SW480 (cell line): ENCODE measurements at places on chromosomes 6 and 20.

DNA sequence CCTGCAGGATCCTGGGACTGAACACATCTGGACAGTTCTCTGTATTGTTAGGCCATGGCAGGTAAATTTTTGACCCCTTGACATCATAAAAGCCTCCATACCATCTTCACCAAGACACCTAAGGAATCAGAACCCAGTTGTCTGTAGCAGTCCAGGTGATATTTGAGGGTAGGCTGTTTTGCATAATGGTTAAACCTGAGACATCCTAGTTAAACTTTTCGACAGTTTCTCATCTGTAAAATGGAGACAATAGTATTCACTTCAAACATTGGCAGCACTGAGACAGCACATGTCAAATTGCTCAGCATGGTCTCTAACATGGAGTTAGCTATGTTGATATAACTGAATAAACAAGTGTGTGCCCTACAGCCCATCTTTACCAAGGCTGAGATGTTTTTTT, 24.8 kb downstream of the C6orf62 start:
- no peak for DNase-seq

GRCh38 chr6:105982761-105983540, 103.2 kb upstream of the PRDM1 start:
- no peak for DNase-seq

GRCh38 chr6:14706378-14706929, 539.4 kb upstream of the JARID2 start:
- DNase-seq, result peak; percentile 14

GRCh38 chr20:33675136-33675959, 1.1 kb upstream of the NECAB3 start:
- no peak for DNase-seq

DNA sequence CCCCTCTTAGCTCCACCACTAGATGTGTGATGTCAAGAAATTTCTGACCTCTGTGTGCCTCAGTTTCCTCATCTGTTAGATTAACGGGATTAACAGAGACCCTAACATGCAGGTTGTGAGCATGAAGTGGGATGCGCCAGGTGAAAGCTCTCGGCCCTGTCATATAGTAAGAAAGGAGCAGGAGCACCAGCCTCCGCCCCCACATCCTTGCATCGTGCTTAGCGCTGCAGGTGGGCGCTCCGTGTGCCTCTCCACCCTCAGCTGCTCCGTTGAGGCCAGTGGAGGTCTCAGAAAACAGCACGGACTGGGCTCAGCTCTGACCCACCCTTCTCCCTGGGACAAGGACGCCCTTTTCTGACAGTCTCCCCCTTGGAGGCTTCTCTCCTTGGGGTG, 63.4 kb downstream of the TCP11 start:
- DNase-seq, result no peak

GRCh38 chr20:10745790-10746189, 72.0 kb upstream of the JAG1 start:
- no peak for DNase-seq

- no peak for DNase-seq
These were observed 77.2 kb downstream of the PFDN4 start for GRCh38 chr20:54284928-54285704.

GRCh38 chr20:48826069-48826468, 1.7 kb downstream of the PREX1 start:
- no peak for DNase-seq

DNA sequence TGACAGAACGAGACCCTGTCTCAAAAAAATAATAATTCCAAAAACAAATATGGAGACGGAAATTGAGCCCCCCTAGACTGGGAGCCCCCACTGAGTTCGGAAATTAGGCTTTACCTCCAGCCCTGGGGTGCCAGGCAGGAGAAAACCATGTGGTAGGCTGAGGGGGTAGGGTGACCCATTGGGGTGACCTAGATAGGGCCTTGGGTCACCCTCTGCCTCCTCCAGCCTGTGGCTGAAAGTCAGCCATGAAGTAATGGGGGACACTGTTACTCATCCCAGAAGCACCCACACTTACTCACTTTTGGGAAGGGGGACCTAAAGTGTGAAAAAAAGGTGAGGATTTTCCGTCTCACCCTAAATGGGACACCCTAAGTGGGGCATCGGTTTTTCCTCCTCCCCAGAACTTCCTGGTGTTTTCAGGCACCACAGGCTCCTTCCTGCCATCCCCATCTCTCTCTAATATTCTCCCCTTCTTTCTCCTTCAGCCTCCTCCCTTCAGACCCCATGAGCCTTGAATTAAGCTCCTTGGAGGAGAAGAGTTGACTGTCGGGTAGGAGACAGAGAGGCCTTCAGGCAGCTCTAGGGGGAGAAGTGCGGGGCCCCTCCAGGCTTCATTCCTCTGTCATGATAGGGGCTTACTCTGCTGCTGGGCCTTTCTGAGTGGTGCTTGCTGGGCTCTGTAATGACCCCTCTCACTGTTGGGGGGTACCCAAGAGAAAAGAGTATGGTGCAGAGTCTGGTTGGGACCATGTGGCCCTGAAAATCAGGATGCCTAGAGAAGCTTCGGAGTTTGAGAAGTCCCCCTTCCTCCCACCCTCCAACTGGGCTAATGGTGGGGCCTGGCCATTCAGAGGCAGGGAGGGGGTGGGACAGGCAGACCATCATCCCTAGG, 2.4 kb downstream of the LTB start:
- DNase-seq, result no peak

DNA sequence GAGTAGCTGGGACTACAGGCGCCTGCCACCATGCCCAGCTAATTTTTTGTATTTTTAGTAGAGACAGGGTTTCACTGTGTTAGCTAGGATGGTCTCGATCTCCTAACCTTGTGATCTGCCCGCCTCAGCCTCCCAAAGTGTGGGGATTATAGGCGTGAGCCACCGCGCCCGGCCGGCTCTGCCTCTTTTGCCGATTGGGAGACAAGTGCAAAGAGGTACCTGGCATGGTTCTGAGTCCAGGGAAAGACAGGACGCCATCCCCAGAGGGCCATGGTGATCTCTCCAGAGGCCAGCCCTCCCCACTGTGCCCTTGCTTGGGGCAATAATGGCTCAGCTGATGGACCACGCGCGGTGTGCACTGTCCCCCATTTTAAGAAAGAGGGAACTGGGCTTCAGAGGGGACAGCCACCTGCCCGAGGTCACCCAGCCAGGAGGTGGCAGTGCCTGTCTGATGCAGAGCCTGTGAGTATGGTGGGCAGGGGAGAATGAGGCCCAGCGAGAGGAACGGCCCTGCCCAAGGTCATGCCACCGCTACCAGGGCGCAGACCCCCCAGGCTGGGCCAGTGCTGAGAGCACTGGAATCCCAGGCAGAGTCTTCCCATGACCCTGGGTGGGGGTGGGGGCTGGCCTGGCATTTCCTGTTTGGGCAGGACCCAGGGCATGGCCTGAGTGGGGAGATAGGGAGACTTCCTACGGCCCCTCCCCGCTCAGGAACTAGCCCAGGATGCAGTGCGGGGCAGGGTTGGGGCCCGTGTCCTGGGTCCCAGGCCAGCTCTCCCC, 61.0 kb downstream of the SNAI1 start:
- DNase-seq, result no peak

GRCh38 chr6:157164972-157165371, 158.3 kb downstream of the TMEM242 start:
- DNase-seq, result no peak

DNA sequence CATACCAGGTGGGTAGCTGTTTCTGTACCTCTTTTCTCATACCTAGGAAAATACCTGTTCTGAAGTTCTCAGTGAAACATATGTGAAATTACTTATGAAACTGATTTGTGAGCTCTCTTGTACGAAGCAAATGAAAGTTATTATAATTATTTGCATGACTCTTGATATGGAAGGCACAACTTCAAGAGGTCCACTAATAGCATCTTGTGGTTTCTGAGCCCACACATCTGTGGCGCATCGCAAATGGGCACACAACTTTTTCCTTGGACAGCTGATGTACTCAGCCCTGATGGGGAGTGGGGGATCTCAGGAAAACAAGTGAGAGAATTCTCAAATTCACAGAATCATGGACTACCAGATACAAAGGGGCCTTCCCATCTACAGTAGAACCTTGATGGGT, 432.3 kb downstream of the CD83 start:
- DNase-seq, result no peak

DNA sequence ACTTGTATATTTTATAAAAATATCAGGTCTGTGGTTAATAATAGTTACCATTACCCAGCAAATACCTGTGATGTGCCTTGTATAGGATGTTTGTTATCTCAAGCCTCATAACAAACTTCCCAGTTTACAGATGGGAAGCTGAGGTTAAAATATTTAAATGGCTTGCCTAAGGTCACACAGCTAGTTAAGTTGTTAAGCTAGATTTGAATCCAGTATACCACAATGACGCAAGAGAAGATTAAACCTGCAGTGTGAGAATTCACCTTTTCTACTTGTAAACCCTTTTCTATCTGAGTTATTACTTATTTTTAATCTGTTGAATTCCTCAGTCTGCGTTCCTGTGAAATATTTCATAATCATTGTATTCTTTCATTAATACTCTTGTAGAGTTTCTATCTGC, 4.9 kb downstream of the DSP start:
- no peak for DNase-seq

GRCh38 chr6:110933912-110934311, 24.6 kb upstream of the GTF3C6 start:
- no peak for DNase-seq

DNA sequence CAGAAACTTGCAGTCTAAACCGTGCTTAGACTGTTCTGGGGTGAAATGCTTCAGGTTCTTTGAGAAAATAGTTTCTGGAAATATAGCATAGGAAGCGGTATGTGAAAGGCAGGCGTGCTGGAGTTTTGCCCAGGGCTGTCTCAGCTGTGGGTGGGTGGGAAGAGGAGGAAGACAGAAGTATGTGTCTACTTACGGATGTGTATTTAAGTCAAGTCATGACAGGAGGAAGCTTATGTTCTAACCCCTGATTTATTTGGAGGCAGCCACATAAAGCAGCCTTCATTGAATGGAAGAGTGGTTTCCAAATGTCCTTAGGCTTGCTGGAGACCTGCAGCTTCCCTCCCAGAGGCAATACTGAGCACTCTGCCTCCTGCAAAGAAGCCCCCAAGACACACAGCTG, 345.8 kb upstream of the PRND start:
- DNase-seq, result no peak

- no peak for DNase-seq
These were observed 672.9 kb downstream of the HACE1 start for GRCh38 chr6:104186831-104187230.

DNA sequence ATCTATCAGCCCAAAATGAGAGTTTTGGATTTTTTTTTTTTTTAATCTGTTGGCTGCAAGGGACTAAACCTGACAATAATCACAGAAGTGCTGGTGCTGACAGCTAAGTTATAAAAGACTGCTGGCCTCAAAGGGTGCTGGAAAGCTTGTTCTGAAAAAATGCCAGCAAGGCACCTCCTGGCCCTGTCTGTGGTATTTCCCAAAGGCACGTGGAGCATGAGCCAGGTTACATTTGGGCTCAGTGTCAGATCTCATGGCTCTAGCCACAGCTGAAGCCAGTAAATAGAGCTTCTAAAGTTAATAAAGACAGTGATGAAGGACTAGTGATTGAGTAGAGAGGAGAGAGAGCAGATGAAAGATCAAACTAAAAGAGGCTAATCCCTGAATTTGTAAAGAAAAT, 178.9 kb downstream of the FUT9 start:
- no peak for DNase-seq

DNA sequence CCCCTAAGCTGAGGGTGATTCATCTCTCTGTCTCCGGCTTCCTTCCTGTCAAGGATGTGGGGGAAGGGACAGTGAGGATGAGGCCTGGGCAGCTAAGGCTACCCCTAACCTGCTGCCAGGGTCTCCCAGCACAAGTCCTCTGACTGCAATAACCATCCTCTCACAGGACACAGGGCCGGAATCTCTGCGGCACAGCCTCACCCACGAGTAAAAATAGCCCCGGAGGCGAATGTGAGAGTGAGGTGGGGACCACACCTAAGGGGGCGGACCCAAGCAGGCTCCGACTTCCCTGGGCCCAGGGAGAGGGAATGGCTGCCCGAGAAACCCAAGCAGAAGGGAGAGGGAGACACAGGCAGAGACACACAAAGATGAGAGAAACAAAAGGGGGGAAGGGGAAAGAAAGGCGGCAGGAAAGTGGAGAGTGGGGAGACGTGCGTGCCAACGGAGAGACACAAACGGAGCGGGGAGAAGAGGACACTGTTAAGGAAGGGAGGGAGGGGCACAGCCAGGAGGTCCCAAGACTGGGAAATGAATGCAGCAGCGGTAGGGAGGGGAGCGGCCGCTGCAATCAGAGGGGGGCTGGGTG, 1.4 kb downstream of the CLIC1 start:
- DNase-seq, result peak; percentile 63

- no peak for DNase-seq
These were observed 767.0 kb upstream of the POU3F2 start for GRCh38 chr6:98067375-98067774.

DNA sequence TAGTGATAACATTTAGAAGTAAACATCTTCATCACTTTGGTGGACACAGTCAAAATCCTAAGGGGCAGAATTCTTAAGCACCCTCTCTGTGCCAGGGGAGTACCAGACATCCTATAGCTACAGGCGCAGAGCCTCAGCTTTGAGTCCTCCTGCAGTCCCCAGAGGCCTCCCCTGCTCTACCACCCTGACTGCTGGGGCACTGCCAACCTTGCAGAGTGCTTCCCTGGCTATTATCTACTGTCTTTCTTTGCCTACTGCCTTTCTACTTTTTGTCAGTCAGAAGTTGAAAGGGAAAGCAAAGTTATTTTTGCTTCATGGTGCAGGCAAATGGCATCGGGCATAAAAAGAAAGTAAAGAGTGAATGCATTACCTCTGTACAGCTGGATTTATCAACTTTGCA, 80.1 kb downstream of the AIG1 start:
- no peak for DNase-seq

DNA sequence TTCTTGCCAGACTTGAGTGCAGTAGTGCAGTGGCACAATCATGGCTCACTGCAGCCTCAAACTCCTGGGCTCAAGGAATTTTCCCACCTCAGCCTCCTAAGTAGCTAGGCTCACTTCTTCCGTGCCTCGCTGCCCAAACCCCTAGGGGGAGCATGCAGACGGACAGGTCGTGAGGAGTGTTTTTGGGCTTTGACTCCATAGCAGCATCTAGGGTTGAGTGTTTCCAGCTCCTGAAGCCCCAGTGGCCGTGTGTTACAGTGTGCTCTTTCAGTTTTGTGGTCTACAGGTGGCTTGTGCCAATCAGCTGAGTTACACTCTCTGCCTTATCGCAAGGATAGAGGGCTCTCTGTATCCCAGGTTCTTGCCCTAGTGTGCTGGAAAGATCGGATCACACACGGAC, 33.4 kb downstream of the NCOA3 start:
- no peak for DNase-seq

GRCh38 chr20:48945840-48946514, 24.5 kb downstream of the ARFGEF2 start:
- peak; percentile 81 for DNase-seq
